Activated naive CD8-positive, alpha-beta T cell treated with anti-CD3 and anti-CD28 coated beads, Interleukin-2, amount 10 ng/mL, durations not matched to agents 7 days and 5 days (primary cell): ENCODE measurements at places on chromosomes 11 and 22. TPM values are rescaled to one million over a fixed set of nuclear protein-coding genes. Genes with fewer than 3 reads are reported as not detected.

Gene NPTXR
- 5.9 TPM for total RNA-seq

DNA sequence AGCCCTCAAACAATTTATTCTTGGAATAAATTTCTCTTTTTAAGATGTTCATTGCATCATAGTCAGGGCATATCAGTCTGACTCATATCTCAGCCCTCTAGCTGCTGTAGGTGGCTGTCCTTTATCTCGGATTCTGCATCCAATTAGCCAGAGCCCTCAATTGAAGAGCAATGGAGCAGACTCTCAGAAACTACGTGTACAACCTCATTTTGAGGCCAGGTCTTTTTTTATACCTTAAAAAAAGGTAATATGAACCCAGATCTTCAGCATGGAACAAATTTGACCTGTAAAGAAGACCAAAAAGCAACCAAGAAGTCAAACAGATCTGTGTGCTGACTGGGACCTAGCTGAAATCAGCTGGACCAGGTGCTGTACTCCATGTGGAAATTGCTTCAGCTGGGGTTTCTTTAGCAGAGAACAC is 8.7 kb downstream of the OR52A5 start:
- DNase-seq: no peak
- H3K27ac ChIP-seq: no peak overlapping the region
- H3K27me3 ChIP-seq: peaks cover 8% of the 10 kb centered on the region

Gene SUN2
- total RNA-seq: 607 TPM

GRCh38 chr22:41857155-41857859 is 24.4 kb downstream of the SREBF2 start:
- H3K4me3 ChIP-seq: peak overlapping the region; percentile 2
- peak; percentile 44 for DNase-seq
- H3K27me3 ChIP-seq: no peaks in the 10 kb centered on the region
- H3K36me3 ChIP-seq: peaks cover 4% of the 10 kb centered on the region
- peaks cover 37% of the 10 kb centered on the region for H3K4me1 ChIP-seq

Gene RASL10A
- 1.1 TPM for total RNA-seq

- H3K4me3 ChIP-seq: no peak overlapping the region
- H3K27ac ChIP-seq: no peak overlapping the region
- no peaks in the 10 kb centered on the region for H3K4me1 ChIP-seq
- no peaks in the 10 kb centered on the region for H3K36me3 ChIP-seq
Measured at GRCh38 chr22:26981111-26981510, 323.7 kb downstream of the MIAT start.

Gene C1QTNF4
- 0.47 TPM for total RNA-seq

DNA sequence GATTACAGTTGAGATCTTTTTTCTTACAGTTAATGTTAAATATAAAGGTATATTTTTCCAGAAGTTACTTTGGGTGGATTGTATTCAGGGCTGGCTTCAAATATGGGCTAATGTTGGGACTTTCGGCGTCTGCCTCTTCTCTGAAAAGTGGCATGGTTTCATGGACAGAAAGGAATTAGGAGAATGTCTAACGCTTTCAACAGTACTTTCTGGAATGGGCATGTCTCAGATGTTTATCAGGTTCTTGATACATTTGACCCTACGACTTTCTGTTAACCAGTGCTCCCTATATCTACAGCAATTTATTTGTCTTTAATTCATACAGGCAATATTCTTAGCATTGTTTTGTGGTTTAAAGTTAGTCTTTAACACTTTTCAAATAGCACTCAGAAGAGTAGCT is 33.7 kb downstream of the ZC3H12C start:
- H3K4me1 ChIP-seq: no peaks in the 10 kb centered on the region
- H3K27me3 ChIP-seq: peaks cover 14% of the 10 kb centered on the region
- DNase-seq: no peak
- no peaks in the 10 kb centered on the region for H3K36me3 ChIP-seq
- H3K4me3 ChIP-seq: no peak overlapping the region
- no peak overlapping the region for H3K27ac ChIP-seq

DNA sequence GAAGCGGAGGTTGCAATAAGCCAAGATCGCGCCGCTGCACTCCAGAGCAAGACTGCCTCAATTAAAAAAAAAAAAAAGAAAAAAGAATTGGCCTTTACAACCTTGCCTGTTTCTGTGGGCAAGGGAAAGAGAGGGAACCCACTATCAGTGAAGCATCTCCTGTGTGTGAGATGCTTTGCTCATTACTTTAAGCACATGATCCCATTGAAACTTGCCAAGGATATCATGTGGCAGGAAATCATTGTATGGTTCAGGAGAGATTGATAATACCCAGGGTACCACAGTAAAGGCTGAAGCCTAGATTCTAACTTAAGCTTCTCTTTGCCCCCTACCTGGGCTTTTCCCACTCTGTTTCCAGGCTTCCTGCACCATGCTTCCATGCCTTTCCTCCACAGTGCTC is 3.6 kb downstream of the LDLRAD3 start:
- H3K27me3 ChIP-seq: peaks cover 44% of the 10 kb centered on the region
- no peak overlapping the region for H3K4me3 ChIP-seq
- no peak overlapping the region for H3K27ac ChIP-seq
- no peaks in the 10 kb centered on the region for H3K36me3 ChIP-seq

- DNase-seq: no peak
- H3K27ac ChIP-seq: no peak overlapping the region
- H3K27me3 ChIP-seq: peaks cover 12% of the 10 kb centered on the region
- H3K4me1 ChIP-seq: peaks cover 22% of the 10 kb centered on the region
Measured at GRCh38 chr22:17284466-17284865, 65.2 kb upstream of the ADA2 start.

Gene TAGLN
- 6.4 TPM for total RNA-seq

DNA sequence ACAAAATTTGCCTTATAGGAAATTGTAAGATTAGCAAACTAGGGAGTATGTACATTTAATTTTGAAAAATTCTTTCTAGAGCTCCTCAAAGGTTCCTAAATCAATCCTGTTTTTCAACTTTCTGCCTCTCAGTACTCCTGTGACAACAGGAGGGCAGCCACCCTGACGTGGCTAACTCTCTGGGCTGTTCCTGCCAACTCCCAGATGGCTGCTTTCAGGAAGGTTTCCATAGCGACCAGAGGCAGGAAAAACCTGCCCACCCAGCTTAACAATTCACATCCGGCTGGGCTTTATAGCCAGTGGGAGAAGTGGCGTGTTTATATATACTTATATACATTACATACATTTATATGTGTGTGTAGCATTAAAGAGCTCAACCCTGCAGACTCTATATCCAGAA is 26.5 kb downstream of the SGSM3 start:
- H3K4me1 ChIP-seq: peaks cover 52% of the 10 kb centered on the region
- no peaks in the 10 kb centered on the region for H3K27me3 ChIP-seq
- no peak for DNase-seq
- H3K27ac ChIP-seq: peak overlapping the region; percentile 51
- H3K4me3 ChIP-seq: no peak overlapping the region

Gene KRTAP5-8
- not detected for total RNA-seq

DNA sequence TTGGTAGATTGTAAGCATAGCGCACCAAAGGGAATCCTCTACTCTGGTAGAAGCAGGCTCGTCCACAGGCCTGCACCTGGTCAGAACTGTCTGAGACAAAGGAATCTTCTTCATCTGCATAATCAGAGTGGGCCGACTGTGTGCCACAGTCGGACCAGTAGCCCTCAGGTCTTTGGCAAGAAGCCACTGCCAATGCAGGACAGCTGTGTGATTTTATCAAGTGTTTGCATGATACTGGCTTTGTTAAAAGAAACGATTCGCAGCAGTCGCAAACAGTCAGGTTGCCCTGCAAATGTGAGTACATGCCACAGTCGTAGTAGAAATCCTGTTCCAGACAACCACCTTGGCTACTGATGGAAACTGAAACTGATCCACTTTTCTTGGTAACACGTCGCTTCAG is 4.9 kb upstream of the CCDC34 start:
- no peak overlapping the region for H3K4me3 ChIP-seq
- no peak overlapping the region for H3K27ac ChIP-seq
- no peaks in the 10 kb centered on the region for H3K36me3 ChIP-seq
- H3K27me3 ChIP-seq: no peaks in the 10 kb centered on the region
- DNase-seq: no peak

- no peak overlapping the region for H3K4me3 ChIP-seq
- H3K27me3 ChIP-seq: no peaks in the 10 kb centered on the region
- peaks cover 10% of the 10 kb centered on the region for H3K4me1 ChIP-seq
- H3K27ac ChIP-seq: no peak overlapping the region
- DNase-seq: no peak
Measured at GRCh38 chr11:14454861-14455632, 44.6 kb downstream of the COPB1 start.

- DNase-seq: no peak
- H3K27me3 ChIP-seq: peaks cover 31% of the 10 kb centered on the region
- H3K27ac ChIP-seq: no peak overlapping the region
- no peaks in the 10 kb centered on the region for H3K4me1 ChIP-seq
- H3K36me3 ChIP-seq: no peaks in the 10 kb centered on the region
Measured at GRCh38 chr22:50131894-50132293, 38.6 kb upstream of the PANX2 start.

Gene TMPRSS6
- total RNA-seq: 2.2 TPM

Gene IGSF22
- 2.5 TPM for total RNA-seq

- no peaks in the 10 kb centered on the region for H3K36me3 ChIP-seq
- H3K27me3 ChIP-seq: peaks cover 20% of the 10 kb centered on the region
- no peak overlapping the region for H3K4me3 ChIP-seq
- no peaks in the 10 kb centered on the region for H3K4me1 ChIP-seq
- DNase-seq: no peak
- no peak overlapping the region for H3K27ac ChIP-seq
Measured at GRCh38 chr11:12749442-12749841, 75.2 kb downstream of the TEAD1 start.

DNA sequence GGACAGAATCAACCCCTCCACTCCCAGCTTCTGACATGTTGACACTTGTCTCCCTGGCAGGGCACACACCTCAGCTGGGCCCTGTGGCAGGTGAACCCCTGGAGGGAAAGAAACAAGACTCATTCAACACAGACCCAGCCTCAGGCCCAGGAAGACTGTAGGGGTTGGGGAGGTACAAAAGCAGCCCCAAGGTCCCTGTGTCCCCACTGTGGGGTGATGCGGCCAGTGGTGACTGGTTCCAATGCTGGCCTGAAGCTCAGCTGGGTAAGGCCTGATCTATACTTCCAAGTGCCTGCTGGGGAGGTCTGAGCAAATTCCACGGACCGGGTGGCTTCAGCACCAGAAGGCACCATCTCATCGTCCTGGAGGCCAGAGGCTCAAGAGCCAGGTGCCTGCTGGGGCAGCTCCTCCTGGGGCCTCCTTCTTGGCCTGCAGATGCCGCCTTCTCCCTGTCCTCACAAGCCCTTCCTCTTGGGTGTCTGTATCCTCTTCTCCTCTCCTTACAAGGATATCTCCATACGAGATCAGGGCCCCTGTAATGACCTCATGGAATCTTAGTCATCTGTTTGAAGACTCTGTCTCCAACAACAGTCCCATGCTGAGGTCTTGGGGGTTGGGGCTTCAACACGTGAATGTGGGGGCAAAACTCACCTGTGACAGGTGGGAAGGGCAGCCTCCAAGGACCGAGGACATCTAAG is 1492.1 kb downstream of the BRD1 start:
- H3K36me3 ChIP-seq: no peaks in the 10 kb centered on the region
- H3K4me1 ChIP-seq: no peaks in the 10 kb centered on the region
- no peak overlapping the region for H3K27ac ChIP-seq
- no peak for DNase-seq
- H3K27me3 ChIP-seq: no peaks in the 10 kb centered on the region

Gene TPBGL
- total RNA-seq: 0.14 TPM

Gene SERHL2
- total RNA-seq: 1.0 TPM

DNA sequence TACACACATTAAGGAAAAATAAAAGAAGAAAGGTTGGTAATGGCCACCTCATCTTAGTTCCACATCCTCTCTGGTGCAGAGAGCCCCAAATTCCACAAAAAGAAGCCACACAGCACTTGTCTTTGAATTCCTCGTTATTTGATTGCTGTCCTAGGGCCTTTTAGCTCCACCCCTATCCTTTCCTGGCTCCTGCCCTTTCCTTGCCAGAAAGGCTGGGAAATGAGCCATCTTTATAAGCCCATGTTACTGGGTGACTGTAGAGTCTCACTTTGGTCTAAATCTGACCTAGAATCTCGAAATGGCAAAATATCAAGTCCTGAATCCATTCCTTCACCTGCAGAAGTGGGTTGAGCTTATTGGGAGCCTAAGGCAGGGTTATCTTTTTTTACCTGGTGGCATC is 4.3 kb upstream of the TMEM132A start:
- DNase-seq: no peak
- H3K27me3 ChIP-seq: peaks cover 2% of the 10 kb centered on the region
- H3K4me3 ChIP-seq: no peak overlapping the region
- H3K27ac ChIP-seq: no peak overlapping the region
- H3K4me1 ChIP-seq: peaks cover 20% of the 10 kb centered on the region

Gene UPK3A
- not detected for total RNA-seq

DNA sequence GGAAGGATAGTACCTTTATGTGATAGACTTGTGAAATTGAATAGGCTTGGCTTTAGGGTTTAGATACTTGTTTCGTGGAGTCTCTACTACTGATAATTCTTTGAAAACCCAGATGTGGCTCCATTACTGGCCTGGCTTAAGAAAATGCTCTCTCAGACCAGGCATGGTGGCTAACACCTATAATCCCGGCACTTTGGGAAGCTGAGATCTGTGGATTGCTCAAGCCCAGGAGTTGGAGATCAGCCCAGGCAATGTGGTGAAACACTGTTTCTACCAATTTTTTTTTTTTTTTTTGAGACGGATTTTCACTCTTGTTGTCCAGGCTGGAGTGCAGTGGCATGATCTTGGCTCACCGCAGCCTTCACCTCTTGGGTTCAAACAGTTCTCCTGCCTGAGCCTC is 40.9 kb downstream of the ATG13 start:
- H3K27ac ChIP-seq: no peak overlapping the region
- H3K4me3 ChIP-seq: no peak overlapping the region
- no peak for DNase-seq
- H3K36me3 ChIP-seq: peaks cover 18% of the 10 kb centered on the region

DNA sequence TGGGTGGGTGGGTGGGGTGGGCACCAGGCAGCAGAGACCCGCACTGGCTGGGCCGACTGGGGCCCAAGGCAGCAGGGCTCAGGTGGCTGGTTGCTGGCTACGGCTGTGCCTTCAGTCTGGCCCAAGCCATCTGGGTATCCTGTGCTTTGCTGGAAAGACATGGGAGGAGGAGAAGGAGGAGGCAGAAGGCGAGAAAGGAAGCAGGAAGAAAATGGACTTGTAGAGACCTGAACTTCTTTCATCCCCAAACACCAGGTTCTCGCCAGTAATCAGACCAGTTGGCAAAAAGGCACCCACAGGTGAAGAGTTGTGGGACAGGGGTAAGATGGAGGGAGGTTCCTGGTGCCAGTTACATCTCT is 78.8 kb downstream of the IGLL1 start:
- no peak overlapping the region for H3K27ac ChIP-seq
- no peak for DNase-seq
- no peaks in the 10 kb centered on the region for H3K36me3 ChIP-seq

- H3K27ac ChIP-seq: peak overlapping the region; percentile 78
- H3K4me1 ChIP-seq: peaks cover 41% of the 10 kb centered on the region
- peak overlapping the region; percentile 98 for H3K4me3 ChIP-seq
- no peak for DNase-seq
- no peaks in the 10 kb centered on the region for H3K27me3 ChIP-seq
Measured at GRCh38 chr11:67434395-67434881, 3.0 kb downstream of the PTPRCAP start.

GRCh38 chr11:134332189-134332631 is 422 bp downstream of the GLB1L2 start:
- peak overlapping the region; percentile 64 for H3K4me3 ChIP-seq
- H3K36me3 ChIP-seq: no peaks in the 10 kb centered on the region
- no peak for DNase-seq
- no peak overlapping the region for H3K27ac ChIP-seq
- peaks cover 8% of the 10 kb centered on the region for H3K4me1 ChIP-seq
- H3K27me3 ChIP-seq: peaks cover 42% of the 10 kb centered on the region

Gene OR5A1
- not detected for total RNA-seq

- H3K27me3 ChIP-seq: peaks cover 19% of the 10 kb centered on the region
- no peaks in the 10 kb centered on the region for H3K36me3 ChIP-seq
- peaks cover 12% of the 10 kb centered on the region for H3K4me1 ChIP-seq
- no peak overlapping the region for H3K4me3 ChIP-seq
- peak; percentile 28 for DNase-seq
Measured at GRCh38 chr11:61682093-61682732, 2.0 kb downstream of the DAGLA start.
